ENCODE measurements at places on chromosomes 1 and 21. TPM values are rescaled to one million over a fixed set of nuclear protein-coding genes. Genes with fewer than 3 reads are reported as not detected.

Gene CELA3A
- not detected for total RNA-seq

Gene RIPPLY3
- not detected for total RNA-seq

Gene HSD11B1
- not detected for total RNA-seq

Gene CCDC30
- total RNA-seq: 0.53 TPM

Gene USP1
- 62.1 TPM for total RNA-seq

Gene ACTA1
- total RNA-seq: not detected

Gene CASQ2
- total RNA-seq: not detected

Gene CTPS1
- 49.3 TPM for total RNA-seq

Gene OR2AK2
- total RNA-seq: not detected

Gene SEC16B
- total RNA-seq: 0.40 TPM

Gene DNAH14
- 2.9 TPM for total RNA-seq

Gene RGS8
- not detected for total RNA-seq

Gene IRF6
- total RNA-seq: 20.8 TPM

Gene RIPK4
- not detected for total RNA-seq

Gene DTL
- total RNA-seq: 29.7 TPM

Gene PSMD4
- 122 TPM for total RNA-seq

Gene GPR161
- total RNA-seq: 19.8 TPM

Measured in thoracic aorta endothelial cell (primary cell).